Progenitor cell of endocrine pancreas (in vitro differentiated cells): ENCODE measurements at places on chromosomes 6 and 20. TPM values are rescaled to one million over a fixed set of nuclear protein-coding genes. Genes with fewer than 3 reads are reported as not detected.
A peak's percentile ranks its signal among the peaks of the same experiment; 100 is the strongest.

DNA sequence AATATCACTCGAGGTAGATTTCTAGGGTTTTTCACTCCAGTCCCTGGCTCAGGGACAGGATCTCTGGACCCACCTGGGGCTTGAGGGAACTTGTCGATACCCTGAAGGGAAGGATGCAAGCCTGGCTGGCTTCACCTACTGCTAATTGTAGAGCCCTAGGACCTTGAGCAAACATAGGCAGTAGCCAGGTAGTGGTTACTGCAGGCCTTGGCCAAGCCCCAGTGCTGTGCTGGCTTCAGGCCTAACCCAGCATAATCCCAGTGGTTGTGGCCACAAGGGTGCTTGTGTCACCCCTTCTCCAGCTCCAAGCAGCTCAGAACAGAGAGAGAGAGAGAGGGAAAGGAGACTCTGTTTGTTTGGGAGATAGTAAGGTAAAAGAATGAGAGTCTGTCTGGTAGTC, 5.8 kb upstream of the MCM9 start:
- H3K27me3 ChIP-seq = no peaks in the 10 kb centered on the region
- H3K36me3 ChIP-seq = peaks cover 26% of the 10 kb centered on the region
- no peak overlapping the region for H3K4me3 ChIP-seq
- H3K27ac ChIP-seq = no peak overlapping the region
- no peak for DNase-seq
- peaks cover 2% of the 10 kb centered on the region for H3K4me1 ChIP-seq

GRCh38 chr6:154805288-154805911, 72.2 kb downstream of the SCAF8 start:
- H3K27me3 ChIP-seq = no peaks in the 10 kb centered on the region
- no peak overlapping the region for H3K27ac ChIP-seq
- DNase-seq = no peak
- no peak overlapping the region for H3K4me3 ChIP-seq

GRCh38 chr6:136682292-136682691, 110.0 kb downstream of the MAP3K5 start:
- H3K36me3 ChIP-seq = no peaks in the 10 kb centered on the region
- peaks cover 3% of the 10 kb centered on the region for H3K4me1 ChIP-seq
- no peaks in the 10 kb centered on the region for H3K27me3 ChIP-seq
- no peak for DNase-seq

The SPTLC3 gene
- 42.7 and 52.2 TPM in 2 replicates for total RNA-seq

The IL17A gene
- not detected in 2 replicates for total RNA-seq

GRCh38 chr6:106694343-106694742, 65.0 kb downstream of the QRSL1 start:
- H3K27ac ChIP-seq = no peak overlapping the region
- no peak overlapping the region for H3K4me3 ChIP-seq
- no peaks in the 10 kb centered on the region for H3K27me3 ChIP-seq
- no peaks in the 10 kb centered on the region for H3K36me3 ChIP-seq
- no peak for DNase-seq
- peaks cover 14% of the 10 kb centered on the region for H3K4me1 ChIP-seq

The POFUT1 gene
- 48.7 and 49.8 TPM in 2 replicates for total RNA-seq

The DOK5 gene
- total RNA-seq = 0.24 and 0.33 TPM in 2 replicates

The EEF1A2 gene
- total RNA-seq = 11.0 and 11.8 TPM in 2 replicates

DNA sequence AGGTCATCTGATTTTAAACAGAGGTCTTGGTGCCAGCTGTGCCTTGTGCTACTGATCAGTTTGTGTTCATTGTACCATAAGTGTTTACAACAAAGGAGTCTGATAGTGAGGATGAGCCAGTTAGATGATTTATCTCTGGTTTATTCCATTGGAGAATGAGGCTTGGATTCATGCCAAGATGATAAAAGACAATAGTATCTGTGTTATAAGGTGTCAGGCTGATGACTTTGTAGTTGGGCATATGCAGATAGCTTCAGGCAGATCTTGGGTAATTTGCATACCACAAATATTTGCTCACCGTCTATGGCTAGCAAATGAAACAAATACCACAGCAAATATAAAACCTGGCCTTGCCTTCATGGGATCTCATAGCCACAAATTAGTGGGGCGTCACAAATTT, 43.3 kb upstream of the PHACTR2 start:
- H3K4me1 ChIP-seq = peaks cover 6% of the 10 kb centered on the region
- H3K27me3 ChIP-seq = no peaks in the 10 kb centered on the region
- no peak overlapping the region for H3K27ac ChIP-seq
- H3K4me3 ChIP-seq = no peak overlapping the region
- H3K36me3 ChIP-seq = no peaks in the 10 kb centered on the region
- DNase-seq = no peak

The THBD gene
- total RNA-seq = 0.19 and 0.36 TPM in 2 replicates

The TASP1 gene
- total RNA-seq = 18.6 and 22.4 TPM in 2 replicates

The ULBP3 gene
- 16.2 TPM in 2 replicates for total RNA-seq

DNA sequence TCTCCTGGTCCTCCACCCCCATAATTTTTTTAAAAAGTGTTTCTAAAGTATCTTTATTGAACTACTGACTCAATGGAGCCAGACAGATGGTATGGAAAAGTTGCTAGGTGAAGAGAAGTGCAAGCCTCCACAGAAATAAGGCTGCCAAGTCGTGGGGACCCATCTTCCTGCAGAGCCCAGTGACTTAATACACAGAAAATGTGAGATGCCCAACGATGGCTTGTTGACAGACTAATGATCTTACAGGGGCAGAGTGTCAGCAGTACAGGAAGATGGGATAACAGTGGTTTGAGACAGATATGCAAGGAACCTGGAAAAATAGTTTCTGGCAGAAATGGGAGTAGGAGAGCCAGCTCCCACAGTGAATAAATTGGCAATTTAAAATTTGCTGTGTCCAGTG, 43.3 kb downstream of the FYN start:
- peaks cover 11% of the 10 kb centered on the region for H3K36me3 ChIP-seq
- no peak for DNase-seq
- no peaks in the 10 kb centered on the region for H3K27me3 ChIP-seq
- peak overlapping the region; percentile 15 for H3K27ac ChIP-seq

DNA sequence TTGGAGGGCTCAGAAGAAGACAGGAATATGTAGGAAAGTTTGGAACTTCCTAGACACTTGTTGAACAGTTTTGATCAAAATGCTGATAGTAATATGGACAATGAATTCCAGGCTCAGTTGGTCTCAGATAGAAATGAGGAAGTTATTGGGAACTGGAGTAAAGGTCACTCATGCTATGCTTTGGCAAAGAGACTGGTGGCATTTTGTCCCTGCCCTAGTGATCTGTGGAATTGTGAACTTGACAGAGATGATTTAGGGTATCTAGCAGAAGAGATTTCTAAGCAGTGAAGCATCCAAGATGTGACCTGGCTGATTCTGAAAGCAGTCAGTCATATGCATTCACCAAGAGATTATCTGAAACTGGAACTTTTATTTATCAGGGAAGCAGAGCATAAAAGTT, 45.1 kb downstream of the FRK start:
- H3K27me3 ChIP-seq = no peaks in the 10 kb centered on the region
- no peak overlapping the region for H3K4me3 ChIP-seq
- no peak overlapping the region for H3K27ac ChIP-seq
- DNase-seq = no peak
- H3K4me1 ChIP-seq = peaks cover 51% of the 10 kb centered on the region
- H3K36me3 ChIP-seq = peaks cover 5% of the 10 kb centered on the region
